Naive thymus-derived CD8-positive, alpha-beta T cell (primary cell): ENCODE measurements at places on chromosomes 4 and X. TPM values are rescaled to one million over a fixed set of nuclear protein-coding genes. Genes with fewer than 3 reads are reported as not detected.

DNA sequence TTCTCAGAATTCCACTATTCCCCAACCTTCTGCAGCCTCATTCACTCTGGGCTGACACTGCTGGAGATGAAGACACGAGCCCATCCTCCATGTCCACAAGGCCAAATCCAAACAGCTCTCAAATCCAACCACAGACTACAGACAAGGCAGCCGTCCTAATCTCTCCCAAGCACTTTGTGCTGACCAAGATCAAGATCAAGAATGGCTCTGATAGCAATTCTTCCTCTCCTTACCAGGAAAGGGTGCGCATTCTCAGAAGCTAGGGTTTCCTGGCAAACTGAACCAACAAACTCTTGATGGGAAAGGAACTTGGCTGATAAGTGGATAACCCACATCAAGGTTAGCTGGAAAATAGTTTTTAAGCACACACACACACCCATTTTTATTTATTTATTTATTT is 26.5 kb downstream of the RELL1 start:
- DNase-seq = no peak

GRCh38 chr4:30535255-30535654 is 184.9 kb upstream of the PCDH7 start:
- no peak for DNase-seq

The MAGEC2 gene
- total RNA-seq = not detected

DNA sequence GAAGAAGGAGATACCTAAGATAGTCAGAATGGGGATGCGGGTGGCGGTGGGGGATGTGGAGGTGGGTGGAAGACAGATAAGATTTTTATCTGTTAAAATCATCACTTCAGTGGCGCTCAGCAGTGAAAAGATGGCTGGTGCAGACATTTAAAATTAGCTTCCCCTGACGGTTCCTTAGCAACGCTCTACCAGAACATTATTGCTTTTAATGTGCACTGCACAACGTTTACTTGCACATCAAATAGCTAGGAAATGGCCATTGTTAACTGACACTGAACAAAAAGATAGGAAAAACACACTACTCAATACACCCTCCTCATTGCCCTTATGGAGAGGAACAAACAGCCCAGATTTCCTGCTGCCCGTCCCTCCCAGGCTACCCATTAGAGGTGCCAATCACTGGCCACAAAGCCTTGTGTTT is 61.0 kb upstream of the FTHL17 start:
- DNase-seq = no peak

- no peak for DNase-seq
Measured at GRCh38 chr4:104394406-104395167, 100.1 kb downstream of the CXXC4 start.

GRCh38 chr4:142081025-142081424 is 444.6 kb downstream of the IL15 start:
- no peak for DNase-seq

DNA sequence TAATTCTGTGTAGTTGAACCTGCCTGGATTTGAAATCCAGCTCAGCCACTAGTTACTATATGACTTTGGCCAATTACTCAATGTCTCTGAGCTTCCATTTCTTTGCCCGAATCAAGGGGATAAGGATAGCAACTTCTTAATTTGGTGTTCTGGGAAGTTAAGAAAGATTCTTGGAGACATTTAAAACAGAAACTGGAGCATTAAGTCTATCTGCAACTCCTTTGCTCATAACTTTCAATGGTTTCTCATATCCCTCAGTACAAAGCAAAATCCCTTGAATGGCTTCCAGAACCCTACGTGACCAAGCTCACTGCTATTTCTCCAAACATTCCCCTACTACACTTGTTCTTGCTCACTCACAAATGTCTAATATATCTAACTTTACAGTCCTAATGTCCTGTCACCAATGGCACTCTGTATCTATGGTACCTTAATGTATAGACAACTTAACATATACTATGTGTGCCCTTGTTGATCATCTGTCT is 849.1 kb upstream of the SLIT2 start:
- DNase-seq = no peak

GRCh38 chrX:9558615-9559014 is 93.8 kb downstream of the TBL1X start:
- no peak for DNase-seq

The ATP8A1 gene
- total RNA-seq = 117 TPM

GRCh38 chrX:106902684-106903083 is 457 bp downstream of the RIPPLY1 start:
- no peak for DNase-seq

The TCEAL6 gene
- not detected for total RNA-seq

DNA sequence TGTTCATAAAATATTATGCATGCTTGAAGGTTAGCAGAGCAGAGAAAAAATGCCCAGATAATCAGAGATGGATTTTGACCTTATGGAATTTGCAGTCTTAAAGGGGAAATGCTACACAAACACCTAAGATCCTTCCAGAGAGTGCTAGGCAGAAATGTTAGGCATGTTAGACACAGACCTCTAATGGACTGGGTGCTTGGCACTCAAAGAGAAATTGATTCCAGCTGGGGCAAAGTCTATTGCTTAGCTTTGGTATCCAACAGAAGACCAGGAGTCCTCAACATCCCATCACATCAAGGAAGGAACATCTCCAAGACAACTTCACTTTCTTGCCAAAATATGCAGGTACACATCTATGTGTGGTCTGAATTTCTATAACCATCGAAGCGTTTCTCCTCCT is 32.2 kb upstream of the PPARGC1A start:
- DNase-seq = no peak

DNA sequence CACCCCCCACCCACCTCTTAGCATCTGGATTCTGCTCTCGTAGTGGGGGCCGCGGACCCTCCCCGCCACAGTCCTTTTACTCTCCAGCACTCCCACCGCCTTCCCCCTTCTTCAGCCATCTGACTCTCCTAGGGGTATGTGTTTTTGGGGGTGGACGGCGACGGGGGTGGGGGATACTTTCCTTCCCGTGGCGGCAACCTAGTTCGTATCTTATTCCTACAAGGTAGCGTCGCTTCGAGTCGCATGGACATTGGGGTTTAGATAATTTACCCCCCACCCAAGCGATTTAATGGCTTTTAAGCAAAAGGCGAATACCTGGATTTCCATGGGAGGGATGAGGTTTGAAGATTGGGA is 1.3 kb upstream of the BCORL1 start:
- DNase-seq = no peak

The SPANXB1 gene
- not detected for total RNA-seq

- DNase-seq = no peak
Measured at GRCh38 chrX:1336948-1337779, 579 bp downstream of the IL3RA start.

The PF4V1 gene
- not detected for total RNA-seq

DNA sequence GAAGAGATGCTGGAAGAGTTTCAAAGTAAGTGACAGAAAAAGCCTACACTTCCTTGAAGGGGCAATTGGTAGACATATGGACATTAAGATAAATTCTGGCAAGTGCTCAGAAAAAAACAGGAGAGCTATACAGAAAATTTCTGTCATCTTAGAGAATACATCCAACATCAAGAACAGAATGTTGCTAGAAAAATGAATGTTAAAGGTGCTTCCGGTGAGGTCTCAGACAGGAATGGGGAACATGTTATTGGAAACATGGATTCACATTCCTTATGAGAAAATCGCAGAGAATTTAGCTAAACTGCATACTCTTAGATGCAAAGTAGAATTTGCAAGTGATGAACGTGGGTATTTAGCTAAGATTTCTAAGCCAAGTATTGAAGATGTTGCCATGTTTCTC is 9.5 kb downstream of the XAGE1B start:
- DNase-seq = no peak

DNA sequence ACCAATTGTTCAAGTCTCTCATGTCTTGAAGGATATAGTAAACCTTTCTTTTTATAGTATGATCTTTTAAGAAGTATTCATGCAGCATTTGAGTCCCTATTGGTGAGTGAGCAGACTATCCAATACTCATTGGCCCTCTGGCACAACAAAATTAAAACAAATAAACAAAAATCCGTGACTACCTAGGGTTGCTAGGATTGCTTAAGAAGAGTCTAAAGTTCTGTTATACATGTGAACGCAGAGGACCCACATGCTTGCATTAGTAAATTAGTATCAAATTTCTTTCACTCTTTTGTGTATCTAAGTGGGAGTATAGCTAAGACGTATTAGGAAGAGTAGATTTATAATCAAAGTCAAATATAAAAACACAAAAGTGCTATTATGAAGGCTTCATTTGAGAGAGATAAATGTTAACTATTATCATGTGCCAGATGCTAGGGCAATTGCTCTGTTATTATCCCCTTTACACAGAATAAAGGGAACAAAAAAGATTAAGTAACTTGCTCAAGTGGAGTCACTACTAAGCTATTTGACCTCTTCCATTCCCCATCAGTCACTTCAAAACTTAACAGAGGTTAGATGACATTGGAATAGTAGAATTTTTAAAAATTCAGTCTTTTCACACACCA is 29.2 kb upstream of the LARP1B start:
- no peak for DNase-seq

The KLHL4 gene
- total RNA-seq = not detected

DNA sequence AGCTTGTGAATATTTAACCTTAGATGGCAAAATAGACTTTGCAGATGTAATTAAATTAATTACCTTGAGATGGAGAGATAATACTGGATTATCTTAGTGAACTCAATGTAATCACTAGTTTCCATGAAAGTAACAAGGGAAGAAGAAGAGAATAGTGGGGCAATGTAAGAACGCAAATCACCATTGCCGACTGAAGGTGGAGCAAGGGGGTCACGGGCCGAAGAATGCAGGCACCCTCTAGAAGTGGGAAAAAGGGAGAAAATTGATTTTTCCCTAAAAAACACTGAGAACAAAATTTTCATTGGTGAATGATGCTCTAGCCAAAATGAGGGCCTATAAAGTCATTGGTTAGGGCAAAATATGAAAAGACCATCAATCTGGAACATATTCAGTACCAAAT is 375.6 kb upstream of the EPHA5 start:
- no peak for DNase-seq

- DNase-seq = no peak
Measured at GRCh38 chr4:145153181-145153903, 27.0 kb downstream of the OTUD4 start.

The NAP1L2 gene
- total RNA-seq = 17.0 TPM

DNA sequence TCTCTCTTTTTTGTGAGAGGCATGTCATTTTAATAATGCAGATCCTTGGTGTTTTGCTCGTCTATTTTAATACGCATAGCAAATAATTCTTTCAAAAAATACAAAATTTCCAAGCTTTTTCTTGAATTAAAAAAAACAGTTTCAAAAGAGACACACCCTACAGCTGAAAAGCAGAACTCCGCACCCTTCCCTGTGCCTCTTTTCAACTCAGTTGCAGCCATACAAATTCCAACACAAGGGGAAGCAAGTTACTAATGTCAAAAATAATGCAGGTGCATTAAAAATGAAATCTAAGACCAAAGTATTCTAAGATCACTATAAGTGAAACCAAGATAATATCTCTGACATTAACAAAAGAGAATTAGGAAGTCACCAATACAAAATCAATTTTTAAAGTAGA is 66.6 kb downstream of the NR3C2 start:
- no peak for DNase-seq

- DNase-seq = no peak
Measured at GRCh38 chr4:57086031-57086723, 24.0 kb downstream of the IGFBP7 start.

- no peak for DNase-seq
Measured at GRCh38 chr4:137956256-137956655, 285.9 kb downstream of the SLC7A11 start.

DNA sequence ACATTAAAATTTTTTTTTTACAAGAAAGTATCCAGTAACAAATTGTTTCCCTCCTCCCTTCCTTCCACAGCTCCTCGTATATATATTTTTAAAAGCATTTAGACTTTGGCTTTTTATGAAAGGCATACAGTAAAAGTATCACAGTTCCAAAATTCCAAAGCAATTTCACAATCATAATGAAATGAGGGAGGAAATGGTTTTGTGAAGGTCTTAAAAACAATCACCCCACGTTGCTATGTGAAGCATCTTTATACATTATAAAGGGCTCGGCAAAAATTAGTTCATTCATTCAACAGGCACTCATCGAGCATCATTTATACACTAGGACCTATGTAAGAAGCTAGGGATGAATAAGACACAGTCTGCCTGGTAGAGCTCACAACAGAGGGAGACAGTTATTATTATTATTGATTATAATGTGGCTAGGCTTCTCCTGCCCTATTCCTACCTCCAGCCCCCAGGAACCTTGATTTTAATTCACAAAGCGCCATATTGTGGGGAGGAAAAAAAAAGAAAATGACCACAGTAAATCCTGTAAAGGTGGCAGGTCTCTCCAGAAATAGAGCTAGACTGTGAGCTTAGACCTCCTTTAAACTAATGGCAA is 239.9 kb downstream of the MAML3 start:
- no peak for DNase-seq

The PCDH7 gene
- not detected for total RNA-seq

DNA sequence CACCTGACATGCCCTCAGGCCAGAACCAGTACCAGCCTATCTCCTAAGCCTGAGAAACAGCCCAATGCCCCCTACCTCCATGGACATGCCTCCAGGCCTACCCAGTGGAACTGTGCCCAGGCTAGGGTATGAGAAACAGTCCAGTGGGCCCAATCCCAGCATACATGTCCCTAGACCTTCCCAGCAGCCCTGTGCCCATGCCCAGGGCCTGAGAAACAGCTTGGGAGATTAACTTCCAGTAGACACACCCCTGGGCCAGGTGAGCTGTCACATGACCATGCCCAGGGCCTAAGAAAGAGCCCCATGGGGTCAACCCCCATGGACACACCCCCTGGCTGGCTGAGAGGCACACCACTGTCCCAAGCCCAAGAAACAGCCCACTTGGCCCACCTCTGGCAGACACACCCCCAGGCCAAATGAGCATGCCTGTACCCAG is 78.8 kb downstream of the CBR4 start:
- DNase-seq = no peak

- peak; percentile 58 for DNase-seq
Measured at GRCh38 chr4:88613417-88613875, 21.2 kb downstream of the HERC3 start.

DNA sequence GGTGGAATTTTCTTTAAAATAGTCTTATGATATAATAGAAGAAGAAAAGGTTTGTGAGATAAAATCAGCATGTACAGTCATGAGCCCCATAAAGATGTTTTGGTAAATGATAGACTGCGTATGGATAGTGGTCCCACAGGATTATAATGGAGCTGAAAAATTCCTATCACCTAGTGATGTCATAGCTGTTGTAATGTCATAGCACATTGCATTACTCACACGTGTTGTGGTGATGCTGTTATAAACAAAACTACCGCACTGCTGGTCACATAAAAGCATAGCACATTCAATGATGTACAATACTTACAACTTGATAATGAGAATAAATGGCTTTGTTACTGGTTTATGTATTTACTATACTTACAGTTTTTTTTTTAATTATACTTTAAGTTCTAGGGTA is 715.2 kb upstream of the HTR2C start:
- DNase-seq = no peak

The USP17L18 gene
- total RNA-seq = not detected

DNA sequence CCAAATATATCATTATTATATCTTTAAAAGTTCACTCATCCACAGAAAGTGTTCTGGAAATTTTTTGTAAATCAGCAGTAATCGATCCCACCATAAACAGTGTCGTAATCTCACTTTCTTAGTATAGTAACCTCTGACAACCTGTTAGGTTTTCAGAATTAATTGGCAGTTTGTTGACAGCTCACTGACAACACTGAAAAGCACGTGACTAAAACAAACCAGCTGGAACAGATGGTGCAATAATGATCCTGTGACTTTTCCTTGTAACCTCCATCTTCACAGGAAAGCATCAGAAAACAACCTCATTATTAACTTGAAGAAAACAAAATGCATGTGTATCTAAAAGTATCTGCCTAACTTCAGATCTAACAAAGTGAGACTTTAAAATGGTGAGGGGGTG is 48.5 kb downstream of the FSTL5 start:
- DNase-seq = no peak

The CCNA2 gene
- 1.3 TPM for total RNA-seq
